ENCODE measurements at places on chromosomes 4 and X. TPM values are rescaled to one million over a fixed set of nuclear protein-coding genes. Genes with fewer than 3 reads are reported as not detected.

Gene MAOA
- 0.40 TPM for total RNA-seq

Gene SMIM14
- total RNA-seq: 15.9 TPM

Gene GJB1
- not detected for total RNA-seq

Gene HSD17B13
- 0.07 TPM for total RNA-seq

Gene SLC49A3
- not detected for total RNA-seq

Gene POLN
- total RNA-seq: 1.1 TPM

Gene TREX2
- 1.7 TPM for total RNA-seq

Gene FAM47B
- not detected for total RNA-seq

Gene RAB9B
- not detected for total RNA-seq

Gene TMSB15B
- total RNA-seq: 6.1 TPM

Gene UGT2A1
- total RNA-seq: not detected

Gene EMCN
- not detected for total RNA-seq

Gene PLK4
- 21.3 TPM for total RNA-seq

Gene SRPX
- 4.8 TPM for total RNA-seq

Gene ASMT
- 0.28 TPM for total RNA-seq

Gene PRSS48
- total RNA-seq: not detected

Gene PDLIM3
- not detected for total RNA-seq

Gene ARHGAP4
- 2.3 TPM for total RNA-seq

Gene HSFX1
- 0.43 TPM for total RNA-seq

Gene ZNF185
- 8.7 TPM for total RNA-seq

Gene TAF7L
- not detected for total RNA-seq

Gene GABRG1
- not detected for total RNA-seq

Gene FDCSP
- not detected for total RNA-seq

Gene ZNF157
- total RNA-seq: 0.07 TPM

Gene DMD
- total RNA-seq: not detected

Gene ANXA3
- 92.0 TPM for total RNA-seq

Gene CXorf51B
- total RNA-seq: not detected

Gene TMPRSS11D
- not detected for total RNA-seq

Gene SPANXN3
- not detected for total RNA-seq

Gene NELFA
- 26.8 TPM for total RNA-seq

Gene CSAG2
- not detected for total RNA-seq

Gene DUX4
- not detected for total RNA-seq

Gene NDUFB11
- total RNA-seq: 165 TPM

Gene RAB40A
- total RNA-seq: not detected

Gene PCYT1B
- total RNA-seq: not detected

Gene TRAM1L1
- total RNA-seq: 0.66 TPM

Gene MSL3
- 20.2 TPM for total RNA-seq

Gene ARX
- 0.49 TPM for total RNA-seq

Gene PAGE5
- not detected for total RNA-seq

Gene CYTL1
- total RNA-seq: not detected

Gene CLIC2
- total RNA-seq: 0.20 TPM

Gene CT55
- not detected for total RNA-seq

Gene MAP7D2
- total RNA-seq: 6.3 TPM

Gene SSX4
- not detected for total RNA-seq

Gene LIN54
- 6.2 TPM for total RNA-seq

Gene CT45A1
- total RNA-seq: not detected

Gene CXorf58
- total RNA-seq: 0.18 TPM

Gene SORBS2
- total RNA-seq: 0.97 TPM

Gene TEX13D
- not detected for total RNA-seq

Gene ARHGAP6
- total RNA-seq: not detected

Gene COL25A1
- not detected for total RNA-seq

Gene SLC10A6
- total RNA-seq: not detected

Gene RNF175
- not detected for total RNA-seq

Gene SPOCK3
- total RNA-seq: not detected

Gene SH2D1A
- not detected for total RNA-seq

Measured in A549 treated with ZK216348 at 1 μM for 4 hours (cell line).